ENCODE measurements at places on chromosomes 4 and X. TPM values are rescaled to one million over a fixed set of nuclear protein-coding genes. Genes with fewer than 3 reads are reported as not detected.

Gene ANTXR2
- total RNA-seq, result 34.6 TPM

GRCh38 chrX:138519296-138519695 lies 192.2 kb downstream of the FGF13 start:
- no peak for DNase-seq

- no peak for DNase-seq
Observed at GRCh38 chr4:93063325-93063724, 759.6 kb downstream of the GRID2 start.

DNA sequence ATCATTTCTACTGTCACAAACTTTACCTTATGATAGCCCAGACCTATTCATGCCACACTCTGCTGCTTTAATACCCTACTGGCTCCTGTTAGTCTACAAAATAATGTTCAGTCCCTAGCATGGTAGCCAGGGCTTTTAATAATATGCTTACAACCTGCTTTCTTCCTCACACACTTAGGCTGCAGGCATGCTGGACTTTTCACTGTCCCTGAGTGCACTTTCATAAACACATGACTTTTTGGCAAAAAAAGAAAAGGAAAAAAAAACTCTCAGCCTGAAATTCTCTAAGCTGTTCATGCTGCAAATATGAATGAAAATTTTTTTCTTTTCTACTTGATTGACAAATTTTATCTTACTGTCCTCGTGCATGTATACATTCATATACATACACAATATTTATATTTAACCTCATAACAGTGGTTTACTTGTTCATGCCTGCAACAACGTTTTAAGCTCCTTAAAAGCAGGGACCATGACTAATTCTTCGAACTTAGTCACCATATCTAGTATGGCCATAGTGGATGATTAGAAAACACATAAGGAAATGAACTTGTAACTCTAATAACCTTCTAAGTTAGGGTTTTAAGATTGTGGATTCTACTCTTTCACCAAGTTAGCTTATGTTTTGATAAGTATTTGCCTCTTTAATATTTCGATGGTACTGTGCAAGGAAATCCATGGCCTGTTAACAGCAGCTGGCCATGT lies 229.5 kb downstream of the SPCS3 start:
- DNase-seq, result no peak

Gene DDX60
- total RNA-seq, result 4.7 TPM

DNA sequence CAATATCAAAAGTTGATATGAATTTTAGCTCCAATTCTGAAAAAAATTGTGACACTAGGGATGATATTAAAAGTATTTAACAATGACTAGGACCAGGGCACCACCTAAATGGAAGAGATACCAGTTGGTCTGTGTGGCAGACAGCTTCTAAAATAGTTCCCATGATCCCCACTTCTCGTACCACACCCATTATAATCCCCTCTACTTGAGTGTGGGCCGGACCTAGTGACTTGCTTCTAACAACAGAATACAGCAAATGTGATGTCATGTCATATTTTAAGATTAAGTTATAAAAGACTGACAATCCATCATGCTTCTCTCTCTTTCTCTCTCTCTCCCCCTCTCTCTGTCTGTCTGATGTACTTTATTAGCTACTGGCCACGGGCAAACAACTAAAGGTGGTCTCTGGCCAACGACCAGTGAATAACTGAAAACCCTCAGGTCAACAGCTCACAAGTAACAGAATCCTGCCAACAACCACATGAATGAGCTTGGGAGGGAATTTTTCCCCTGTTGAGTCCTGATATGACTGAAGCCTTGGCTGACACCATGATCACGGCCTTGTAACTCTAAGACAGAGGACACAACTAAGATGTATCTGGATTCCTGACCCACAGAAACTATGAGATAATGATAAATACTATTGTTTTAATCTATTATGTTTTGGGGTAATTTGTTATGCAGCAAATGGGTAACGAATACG lies 34.4 kb downstream of the FAM13A start:
- DNase-seq, result no peak

- no peak for DNase-seq
Observed at GRCh38 chr4:173807347-173807746, 277.3 kb upstream of the HAND2 start.

DNA sequence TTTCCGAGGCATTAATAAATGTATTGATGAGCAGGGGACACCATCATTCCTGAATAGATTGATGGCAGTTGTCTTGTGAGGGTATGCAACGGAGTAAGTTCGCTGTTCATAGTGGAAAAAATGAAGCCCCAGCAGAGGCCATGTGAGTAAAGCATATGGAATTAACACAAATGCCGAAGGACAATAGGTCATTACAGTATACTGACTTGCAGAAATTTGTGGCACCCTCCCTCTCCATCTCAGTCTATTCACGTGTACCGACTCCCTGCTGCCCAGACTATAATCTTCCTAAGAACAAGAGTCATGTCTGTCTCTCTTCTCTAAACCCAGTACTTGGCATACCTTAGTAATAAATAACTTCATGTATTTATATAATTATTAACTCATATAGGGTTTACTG lies 47.1 kb upstream of the PCDH10 start:
- no peak for DNase-seq

DNA sequence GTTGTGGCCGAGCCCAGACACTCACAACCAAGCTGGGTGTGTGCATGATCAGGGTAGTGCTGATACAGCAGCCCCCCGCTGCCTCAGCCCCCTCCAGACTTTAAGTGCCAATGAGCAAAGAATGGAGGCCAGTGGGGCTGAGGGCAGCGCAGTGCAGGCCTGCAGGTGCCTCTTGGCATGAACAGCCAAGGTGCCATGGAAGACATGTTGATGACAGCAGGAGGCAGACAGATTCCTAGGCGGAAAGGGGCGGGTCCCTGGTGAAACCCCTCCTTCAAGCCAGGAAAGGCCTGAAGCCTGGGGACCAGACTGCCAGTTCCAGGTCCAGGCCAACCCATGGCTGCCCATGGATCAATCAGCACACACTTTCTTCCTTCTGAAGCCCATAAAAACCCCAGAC lies 253.3 kb upstream of the ETNPPL start:
- DNase-seq, result no peak

DNA sequence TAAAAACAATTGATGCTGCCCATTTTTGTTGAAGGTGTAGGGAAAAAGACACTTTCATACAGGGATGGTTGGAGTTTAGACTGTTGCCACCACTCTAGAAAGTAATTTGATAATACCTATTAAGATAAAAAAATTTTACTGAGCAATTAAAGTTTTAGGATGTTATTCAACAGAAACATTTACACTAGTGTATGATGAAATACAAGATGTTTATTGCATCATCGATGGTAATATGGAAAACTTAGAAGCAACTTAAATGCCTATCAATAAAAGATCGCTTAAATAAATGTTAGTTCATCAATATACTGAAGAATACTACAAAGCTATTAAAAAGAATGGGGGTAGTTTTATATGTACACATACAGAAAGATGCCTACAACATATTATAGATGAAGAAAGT lies 9.2 kb upstream of the VSIG4 start:
- no peak for DNase-seq

DNA sequence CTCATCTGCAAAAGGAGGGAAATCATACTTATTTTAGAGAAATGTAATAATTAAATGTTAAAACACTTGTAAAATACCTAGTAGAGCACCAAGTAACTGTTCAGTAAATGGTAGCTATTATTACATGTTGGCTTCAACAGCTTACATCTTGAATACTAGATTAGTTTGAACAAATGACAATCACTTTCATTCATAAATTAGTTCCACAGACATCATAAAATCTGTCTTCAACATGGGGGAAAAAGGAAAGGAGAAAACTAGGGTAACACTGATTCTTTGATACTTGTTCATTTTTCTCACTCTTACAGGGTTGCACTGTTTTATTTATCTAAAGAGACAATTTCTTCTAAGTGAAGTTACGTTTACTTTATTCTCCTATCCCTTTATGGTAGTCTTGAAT lies 51.7 kb downstream of the CHM start:
- DNase-seq, result no peak

Gene PYURF
- 56.4 TPM for total RNA-seq

Gene TMPRSS11B
- not detected for total RNA-seq

GRCh38 chrX:119206203-119206602 lies 29.9 kb upstream of the PGRMC1 start:
- no peak for DNase-seq

Measured in body of pancreas (tissue), 4 donors.